Fibroblast of skin of right biceps (primary cell): ENCODE measurements at places on chromosomes 11 and 22.

DNA sequence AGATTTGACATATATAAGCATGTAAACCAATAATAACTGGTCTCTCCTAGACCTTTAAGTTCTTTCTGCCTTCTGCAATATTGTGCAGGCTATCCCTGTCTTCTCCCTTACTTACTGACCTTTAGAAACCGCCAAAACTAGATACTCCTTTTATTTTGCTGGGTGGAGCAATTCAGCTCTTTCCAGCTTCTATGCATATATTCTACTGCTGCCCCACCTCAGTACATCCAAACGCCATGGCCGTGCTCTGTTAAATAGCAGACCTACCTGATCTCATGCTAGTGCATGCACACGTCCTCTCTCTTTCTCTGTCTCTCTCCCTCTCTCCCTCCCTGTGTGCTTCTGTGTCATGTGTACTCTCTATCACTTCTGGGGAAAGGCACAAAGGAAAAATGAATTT is 76.7 kb upstream of the CAPRIN1 start:
- no peak for DNase-seq

DNA sequence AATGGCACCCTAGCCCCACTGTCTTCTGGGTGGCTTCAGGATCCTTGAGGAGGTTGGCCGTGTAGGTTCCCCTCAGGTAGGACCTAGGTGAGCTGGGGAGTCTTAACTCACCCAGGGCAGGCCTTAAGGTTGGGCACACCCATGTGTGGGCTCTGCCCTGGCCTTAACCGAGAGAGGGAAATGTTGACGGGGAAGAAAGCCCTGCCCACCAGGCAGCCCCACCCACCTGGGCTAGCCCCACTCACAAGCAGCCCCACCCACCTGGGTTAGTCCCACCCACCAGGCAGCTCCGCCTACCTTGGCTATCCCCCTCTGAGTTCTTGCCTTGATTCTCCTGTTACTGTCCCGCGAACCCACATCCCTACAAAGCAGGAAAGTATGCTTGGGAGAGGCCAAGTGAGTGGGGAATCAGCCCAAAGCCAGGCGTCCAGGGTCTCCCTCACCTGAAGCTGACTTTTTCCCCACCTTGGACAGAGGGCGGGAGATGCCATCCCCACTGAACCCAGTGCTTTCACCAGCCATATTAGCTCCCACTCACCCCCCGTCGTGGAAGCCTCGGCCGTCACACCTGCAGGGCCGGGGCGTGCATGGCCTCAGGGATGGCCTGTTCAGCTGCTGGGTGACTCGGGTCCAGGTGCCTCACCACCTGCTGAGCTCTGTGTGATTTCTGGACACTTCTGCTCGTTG is at the start of gene MYEOV:
MYEOV (plus strand) TSS at position 337 of the 687 bp plus-strand sequence. CDS start 1,200 bp downstream, outside the sequence.
- peak; percentile 42 for DNase-seq

- no peak for DNase-seq
Measured at GRCh38 chr22:38347181-38347943, 30.1 kb upstream of the CSNK1E start.

DNA sequence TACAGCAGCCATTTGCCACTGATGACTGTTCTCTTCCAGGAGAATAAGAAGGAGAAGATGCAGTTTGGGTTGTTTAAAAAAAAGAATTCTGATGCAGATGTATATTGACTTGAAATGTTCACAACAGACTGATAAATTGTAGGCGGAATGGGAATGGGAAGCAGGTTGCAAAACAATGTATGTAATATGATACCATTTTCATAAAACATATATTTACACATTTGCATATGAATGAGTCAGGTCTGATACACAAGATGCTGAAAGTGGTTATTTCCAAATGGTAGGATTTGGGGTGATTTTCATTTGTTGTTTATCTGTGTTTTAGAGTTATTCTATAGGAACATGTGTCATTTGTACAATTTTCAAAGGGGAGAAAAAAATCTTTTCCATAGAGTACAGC is 9.0 kb upstream of the RCN1 start:
- no peak for DNase-seq

DNA sequence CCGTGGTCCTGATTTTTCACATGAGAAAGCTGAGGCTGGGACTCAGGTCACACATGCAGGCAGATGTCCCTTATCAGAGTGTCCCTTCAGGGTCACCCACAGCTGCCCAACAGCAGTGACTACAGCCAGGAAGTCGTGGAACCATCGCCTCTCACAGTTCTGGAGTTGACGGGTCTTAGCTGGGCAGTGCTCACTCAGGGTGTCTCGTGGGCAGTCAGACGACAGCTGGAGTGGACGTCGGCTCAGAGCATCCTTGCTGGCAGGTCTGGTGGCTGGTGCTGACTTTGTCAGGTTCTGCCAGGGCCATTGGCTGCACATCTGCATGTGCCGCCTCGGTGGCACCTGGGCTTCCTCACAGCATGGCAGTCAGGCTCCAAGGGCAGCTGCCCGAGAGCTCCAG is 35.6 kb upstream of the TH start:
- DNase-seq, result no peak

DNA sequence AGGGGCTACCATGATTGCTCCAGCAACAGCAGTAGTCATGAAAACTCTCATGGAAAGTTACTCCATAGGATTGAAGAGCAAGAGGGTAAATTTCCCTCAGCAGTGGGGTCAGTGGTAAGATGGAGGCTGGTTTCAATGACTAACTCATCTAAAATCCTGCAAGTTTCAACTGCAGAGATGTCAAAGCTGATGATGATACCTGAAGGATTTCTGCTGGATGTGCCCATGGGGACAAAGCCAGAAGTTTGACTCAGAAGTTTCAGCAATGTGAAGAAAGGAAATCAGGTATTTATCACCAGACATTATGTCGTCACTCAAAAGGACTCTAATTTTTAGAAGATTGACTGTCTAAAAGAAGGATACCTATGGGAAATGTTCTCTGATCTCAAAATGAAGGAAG is 29.1 kb downstream of the RAB38 start:
- DNase-seq, result no peak

GRCh38 chr11:123536690-123537437 is 106.8 kb downstream of the GRAMD1B start:
- no peak for DNase-seq

DNA sequence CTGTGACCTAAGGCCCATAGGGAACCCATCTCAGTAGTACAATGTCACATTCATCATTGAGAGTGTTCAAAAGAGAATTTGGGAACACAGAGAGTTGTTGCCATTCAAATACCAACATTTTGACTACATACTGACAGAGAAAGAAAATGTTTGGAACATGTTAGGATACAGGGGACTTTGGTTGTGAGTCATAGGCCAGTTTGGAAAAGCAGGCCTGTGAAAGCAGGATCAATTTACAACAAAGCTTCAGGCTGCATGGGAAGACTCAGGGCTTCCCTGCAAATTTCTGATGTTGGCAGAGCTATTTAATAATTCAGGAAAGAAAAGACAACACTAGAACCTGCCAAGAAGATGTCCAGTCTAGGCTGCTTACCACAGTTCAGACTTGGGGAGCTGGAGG is 374 bp downstream of the NLRP10 start:
- DNase-seq, result peak; percentile 70

DNA sequence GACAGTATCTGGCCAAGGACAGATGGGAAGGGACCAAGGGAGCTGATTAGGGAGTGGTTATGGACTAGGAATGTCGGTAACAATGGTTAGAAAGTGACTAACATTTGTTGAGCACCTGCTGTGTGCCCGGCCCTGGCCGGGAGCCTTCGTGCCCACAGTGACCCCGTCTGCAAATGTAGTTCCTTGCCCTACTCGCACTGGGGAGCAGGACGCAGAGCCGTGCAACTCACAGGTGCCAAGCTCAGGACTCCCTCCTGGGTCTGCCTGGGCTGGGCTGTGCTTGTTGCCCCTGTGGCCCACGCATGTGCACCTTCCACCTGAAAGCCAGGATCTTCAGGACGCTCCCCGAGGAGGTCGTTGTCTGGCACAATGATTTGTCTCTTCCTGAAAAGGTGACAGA is 56.7 kb upstream of the PPP6R3 start:
- no peak for DNase-seq

DNA sequence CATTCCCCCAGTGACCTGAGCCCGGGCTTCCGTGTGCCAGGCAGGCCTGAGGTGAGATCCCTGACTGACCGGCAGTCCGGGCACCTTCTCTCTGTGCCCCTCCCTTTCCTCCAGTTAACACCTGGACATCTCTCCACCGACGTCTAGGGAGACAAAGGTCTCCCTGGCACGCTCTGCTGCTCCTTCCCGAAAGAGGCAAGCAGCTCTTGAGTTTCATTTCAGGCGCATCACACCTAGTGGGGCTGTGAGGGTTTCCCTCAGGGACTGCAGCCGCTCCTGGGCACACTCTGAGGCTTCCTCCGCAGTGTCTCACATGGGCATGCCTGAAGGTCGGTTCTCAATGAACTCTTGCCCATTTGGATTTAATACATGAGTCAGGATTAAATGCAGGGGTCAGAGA is 322.7 kb downstream of the CTTN start:
- DNase-seq, result no peak

GRCh38 chr11:133948711-133949110 is 8.1 kb downstream of the IGSF9B start:
- DNase-seq, result no peak

- DNase-seq, result peak; percentile 48
Measured at GRCh38 chr11:69915151-69915500, 95.9 kb upstream of the FGF3 start.

DNA sequence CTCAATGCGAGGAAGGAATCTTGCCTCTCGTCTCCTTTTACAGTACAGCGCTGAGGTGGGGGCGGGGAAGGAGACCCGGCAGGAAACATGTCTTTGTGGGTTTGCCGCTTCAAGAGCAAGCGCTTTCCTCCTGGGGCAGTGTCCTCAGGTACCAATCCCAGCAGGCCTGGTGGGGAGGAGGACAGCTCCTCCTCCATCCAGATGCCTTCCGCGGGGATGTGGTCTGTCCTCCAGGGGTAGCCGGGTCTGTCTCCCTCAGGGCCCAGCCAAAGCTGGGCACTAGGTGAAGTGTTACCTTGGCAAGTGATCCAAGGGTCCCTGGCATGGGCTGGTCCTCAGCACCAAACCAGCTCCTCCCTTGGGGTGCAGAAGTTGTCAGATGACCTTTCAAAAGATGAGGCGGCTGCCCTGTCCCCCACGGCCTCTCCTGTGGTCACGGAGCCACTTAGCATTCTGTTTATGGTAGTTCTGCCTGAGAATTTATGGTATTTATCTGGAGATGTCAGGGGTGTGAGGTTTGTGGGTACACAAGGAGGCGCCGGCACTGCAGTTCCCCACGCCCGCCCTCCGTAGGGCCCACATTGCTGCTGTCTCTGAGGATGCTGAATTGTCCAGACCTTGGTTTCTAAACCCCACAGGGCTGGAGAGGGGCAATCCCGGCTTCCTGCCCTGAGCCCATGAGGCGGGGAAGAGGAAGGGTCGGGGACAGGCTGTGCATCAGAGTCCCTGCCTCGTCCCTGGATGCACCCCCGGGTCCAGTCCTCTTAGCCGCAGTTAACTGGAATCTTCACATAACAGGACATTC is 93.5 kb upstream of the ANO1 start:
- DNase-seq, result no peak

- no peak for DNase-seq
Measured at GRCh38 chr11:132878111-132878510, 654.2 kb downstream of the OPCML start.

GRCh38 chr11:1078191-1078601 is 3.5 kb downstream of the MUC2 start:
- no peak for DNase-seq

DNA sequence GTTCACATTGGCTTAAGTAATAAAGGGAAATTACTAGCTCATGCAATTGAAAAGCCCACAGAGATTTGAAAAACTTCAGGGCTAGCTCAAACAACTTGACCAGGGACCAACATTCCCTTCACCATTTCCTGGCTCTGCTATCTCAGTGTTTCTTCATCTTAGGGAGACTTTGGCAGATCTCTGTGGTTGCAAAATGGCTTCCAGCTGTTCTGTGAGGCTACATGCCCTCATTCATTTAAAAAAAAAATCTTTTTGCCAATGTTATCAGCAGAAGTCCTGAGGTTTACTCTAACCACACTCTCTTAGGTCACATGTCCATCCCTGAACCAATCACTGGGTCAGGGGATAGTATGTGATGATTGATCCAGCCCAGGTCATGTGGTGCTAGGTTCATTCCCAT is 13.9 kb upstream of the RASSF10 start:
- DNase-seq, result no peak

DNA sequence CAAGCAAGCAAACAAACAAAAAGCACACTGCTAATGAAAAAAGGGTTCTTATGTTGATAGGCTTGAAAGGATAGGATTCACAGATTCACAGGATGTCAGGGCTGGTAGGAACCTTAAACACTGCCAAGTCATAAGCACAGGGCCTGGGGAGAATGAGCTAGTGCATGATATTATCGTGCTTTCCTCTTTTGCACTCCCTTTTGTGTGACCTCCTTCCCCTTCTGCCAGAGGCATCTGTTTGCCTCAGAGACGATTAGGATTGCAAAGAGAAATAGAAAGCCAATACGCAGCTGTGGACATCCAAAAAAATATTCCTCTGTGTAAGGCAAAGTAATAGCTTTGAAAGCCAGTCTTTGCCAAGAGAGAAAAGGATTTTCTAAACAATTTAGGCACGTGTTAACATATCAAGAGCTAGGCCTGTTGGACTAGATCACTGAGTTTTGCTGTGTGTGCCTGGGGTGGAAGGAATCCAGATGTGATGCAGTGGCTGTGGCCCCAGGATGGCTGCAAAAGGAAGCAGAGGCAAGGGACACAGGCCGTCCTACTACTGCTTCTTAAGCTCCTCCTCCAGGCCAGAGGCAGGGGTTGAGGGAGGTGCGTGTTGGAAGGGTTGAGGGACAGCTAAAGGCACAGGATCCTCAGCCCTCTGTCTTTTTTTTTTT is 30.6 kb downstream of the MCHR1 start:
- no peak for DNase-seq

DNA sequence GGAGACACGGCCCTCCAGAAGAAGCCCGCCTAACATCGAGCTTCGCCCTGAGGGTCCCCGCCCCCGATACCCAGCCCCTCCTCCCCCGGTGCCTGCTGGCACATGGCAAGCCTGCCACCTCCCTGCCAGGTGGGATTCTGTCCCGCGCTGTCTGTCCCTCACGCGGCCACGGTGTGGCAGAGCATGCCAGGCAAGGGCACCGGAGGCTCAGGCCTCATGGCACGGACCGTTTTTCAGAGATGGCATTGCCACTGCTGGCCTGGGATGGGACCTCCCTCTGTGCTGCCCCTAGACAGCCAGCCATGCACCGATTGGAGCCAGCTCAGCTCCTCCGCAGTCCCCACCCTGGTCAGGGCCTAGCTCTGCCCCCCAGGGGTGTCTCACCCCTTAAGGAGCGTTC is 19.4 kb downstream of the MRPL23 start:
- DNase-seq, result no peak

GRCh38 chr11:63478896-63479295 is 12.1 kb downstream of the PLAAT5 start:
- DNase-seq, result peak; percentile 68
